SJSA1 (cell line): ENCODE measurements at places on chromosomes 2 and 18.

DNA sequence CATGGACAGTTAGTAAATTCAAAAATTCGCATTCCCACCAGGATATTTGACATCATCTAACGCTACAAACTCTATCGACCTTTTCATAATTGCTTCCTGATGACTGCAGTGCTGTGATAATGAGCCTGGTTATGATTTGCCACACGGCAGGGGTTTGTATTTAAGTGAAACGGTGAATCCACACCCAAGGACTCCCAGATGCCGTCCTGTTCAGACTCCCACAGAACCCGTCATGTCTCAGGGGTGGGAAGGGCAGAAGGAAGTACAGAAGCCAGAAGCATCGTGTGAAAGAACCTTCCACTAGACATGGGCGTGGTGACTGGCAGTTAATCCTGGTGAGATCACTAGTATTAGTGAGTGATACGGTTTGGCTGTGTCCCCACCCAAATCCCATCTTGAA lies 91.2 kb upstream of the TMEM18 start:
- peaks cover 59% of the 10 kb centered on the region for H3K4me1 ChIP-seq
- H3K4me3 ChIP-seq, result no peak overlapping the region
- DNase-seq, result no peak
- H3K36me3 ChIP-seq, result no peaks in the 10 kb centered on the region
- H3K27me3 ChIP-seq, result no peaks in the 10 kb centered on the region

- no peak overlapping the region for H3K27ac ChIP-seq
- peaks cover 4% of the 10 kb centered on the region; the same call in 1 of the 2 replicates for H3K4me1 ChIP-seq
- no peaks in the 10 kb centered on the region for H3K36me3 ChIP-seq
- peaks cover 6% of the 10 kb centered on the region; the same call in 1 of the 2 replicates for H3K27me3 ChIP-seq
- no peak for DNase-seq
Measured at GRCh38 chr18:22827216-22827615, 105.9 kb upstream of the RBBP8 start.

DNA sequence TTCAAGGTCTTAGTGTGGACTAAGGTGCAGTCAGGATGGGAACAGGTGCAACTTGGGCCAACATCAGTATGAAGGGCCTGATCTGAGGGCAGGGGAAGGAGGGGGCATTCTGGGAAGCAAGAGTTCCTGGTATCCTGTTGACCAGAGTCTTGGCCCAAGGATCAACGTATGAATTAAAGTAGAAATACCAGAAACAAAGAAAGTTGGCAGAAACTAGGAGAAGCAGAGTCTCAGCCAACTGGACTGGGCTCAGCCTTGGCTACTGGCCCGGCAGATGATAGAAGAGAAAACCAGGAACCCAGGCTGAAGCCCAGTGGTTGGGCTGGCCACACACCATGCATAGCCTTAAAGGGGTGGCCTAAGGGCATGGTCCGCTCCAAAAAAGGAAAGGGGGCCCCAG lies 2.3 kb downstream of the CETN1 start:
- no peaks in the 10 kb centered on the region; the same call in 1 of the 2 replicates for H3K36me3 ChIP-seq
- peak overlapping the region; percentile 62 for H3K27ac ChIP-seq
- no peak overlapping the region for H3K4me3 ChIP-seq
- DNase-seq, result no peak
- peaks cover 39% of the 10 kb centered on the region for H3K4me1 ChIP-seq

DNA sequence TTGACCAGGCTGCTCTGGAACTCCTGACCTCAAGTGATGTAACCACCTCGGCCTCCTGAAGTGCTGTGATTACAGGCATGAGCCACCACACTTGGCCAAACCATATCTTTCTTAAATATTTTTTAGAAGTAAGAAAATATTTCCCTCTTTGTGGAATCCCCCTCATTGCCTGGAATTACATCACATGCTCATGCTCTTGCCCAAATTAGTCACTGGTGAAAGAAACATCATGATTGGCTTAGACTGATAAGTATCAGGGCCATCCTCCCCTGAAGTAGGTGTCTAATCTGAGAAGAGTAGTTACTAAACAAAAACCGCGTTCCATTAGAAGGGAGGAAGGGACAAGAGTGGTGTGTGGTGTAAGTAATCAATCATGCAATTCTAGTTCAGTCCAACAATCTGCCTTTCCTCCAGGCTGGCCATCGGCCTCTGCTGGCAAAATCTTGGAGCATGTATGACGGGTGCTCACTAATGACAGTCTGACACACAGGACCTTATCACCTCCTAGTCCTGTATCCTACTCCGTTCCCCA lies 52.3 kb upstream of the SCG2 start:
- DNase-seq, result no peak
- no peaks in the 10 kb centered on the region for H3K4me1 ChIP-seq
- no peak overlapping the region for H3K27ac ChIP-seq
- no peaks in the 10 kb centered on the region for H3K36me3 ChIP-seq
- no peak overlapping the region for H3K4me3 ChIP-seq

- H3K27me3 ChIP-seq, result no peaks in the 10 kb centered on the region
- no peak overlapping the region for H3K27ac ChIP-seq
- no peaks in the 10 kb centered on the region for H3K4me1 ChIP-seq
- H3K4me3 ChIP-seq, result no peak overlapping the region
Measured at GRCh38 chr2:15865923-15866322, 74.4 kb upstream of the MYCN start.

DNA sequence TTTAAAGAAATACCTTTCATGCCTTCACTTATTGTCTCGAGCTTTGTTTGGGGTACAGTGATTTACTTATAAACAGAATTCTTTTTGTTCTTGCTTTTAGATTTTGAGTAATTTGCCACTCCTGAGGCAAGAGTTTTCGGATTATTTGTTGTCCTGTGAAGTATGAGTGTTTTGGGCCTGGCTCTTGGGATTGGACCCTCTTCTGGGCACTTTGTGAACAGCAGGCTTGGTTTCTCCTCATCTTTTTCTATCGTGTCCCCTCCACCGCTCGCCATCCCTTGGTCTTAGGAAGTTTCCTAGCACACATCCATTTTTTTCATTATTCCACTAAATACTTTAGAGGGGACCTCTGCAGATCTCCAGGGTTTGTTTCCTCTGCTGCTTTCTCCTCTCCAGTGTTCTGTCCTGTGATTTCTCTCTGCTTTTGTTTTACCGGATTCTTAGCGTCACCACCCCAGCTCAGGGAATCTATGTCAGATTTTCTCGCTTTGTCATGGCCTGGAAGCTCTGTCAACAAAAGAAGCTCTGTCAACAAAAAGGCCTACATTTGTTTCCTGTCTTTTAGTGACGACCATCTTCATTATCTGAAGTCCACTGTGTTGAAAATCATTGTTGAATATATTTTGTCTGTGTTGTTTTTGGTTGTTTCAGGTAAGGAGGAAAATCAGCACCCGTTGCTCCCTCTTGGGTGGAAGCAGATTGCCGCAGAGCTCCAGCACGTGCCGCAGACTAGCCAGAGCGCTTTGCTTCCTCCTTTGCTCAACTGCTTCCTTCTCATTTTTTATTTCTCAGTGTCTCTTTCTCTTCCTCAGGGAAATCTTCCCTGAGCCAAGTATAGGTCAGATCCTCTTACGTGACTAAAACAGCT lies 27.8 kb downstream of the ANKRD62 start:
- peaks cover 3% of the 10 kb centered on the region for H3K27me3 ChIP-seq
- no peak overlapping the region for H3K27ac ChIP-seq
- no peak overlapping the region for H3K4me3 ChIP-seq

DNA sequence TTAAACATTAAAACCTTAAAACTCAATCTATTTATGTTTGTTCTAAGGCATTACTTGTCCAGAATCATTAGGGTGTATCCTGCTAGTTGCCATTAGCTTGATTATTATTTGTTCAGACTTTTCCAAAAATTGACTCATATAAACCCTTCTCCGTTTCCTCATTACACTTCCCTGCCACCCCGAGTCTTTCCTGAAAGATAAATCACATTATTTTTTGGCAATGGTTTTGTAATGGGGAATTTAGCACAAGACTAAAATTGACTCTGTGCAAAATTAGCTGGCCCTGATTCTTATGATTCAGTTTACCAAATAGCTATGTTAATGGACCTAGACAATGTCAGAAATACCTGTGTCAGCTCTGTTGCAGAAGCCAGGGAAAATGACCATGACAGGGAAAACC lies 112.2 kb upstream of the NT5C1B start:
- DNase-seq, result no peak
- H3K27ac ChIP-seq, result no peak overlapping the region
- no peak overlapping the region for H3K4me3 ChIP-seq
- no peaks in the 10 kb centered on the region for H3K4me1 ChIP-seq

GRCh38 chr18:13379930-13380690 lies 161.6 kb downstream of the LDLRAD4 start:
- peaks cover 25% of the 10 kb centered on the region for H3K4me1 ChIP-seq
- H3K36me3 ChIP-seq, result no peaks in the 10 kb centered on the region
- no peak for DNase-seq
- no peaks in the 10 kb centered on the region for H3K27me3 ChIP-seq
- H3K4me3 ChIP-seq, result no peak overlapping the region
- no peak overlapping the region for H3K27ac ChIP-seq

DNA sequence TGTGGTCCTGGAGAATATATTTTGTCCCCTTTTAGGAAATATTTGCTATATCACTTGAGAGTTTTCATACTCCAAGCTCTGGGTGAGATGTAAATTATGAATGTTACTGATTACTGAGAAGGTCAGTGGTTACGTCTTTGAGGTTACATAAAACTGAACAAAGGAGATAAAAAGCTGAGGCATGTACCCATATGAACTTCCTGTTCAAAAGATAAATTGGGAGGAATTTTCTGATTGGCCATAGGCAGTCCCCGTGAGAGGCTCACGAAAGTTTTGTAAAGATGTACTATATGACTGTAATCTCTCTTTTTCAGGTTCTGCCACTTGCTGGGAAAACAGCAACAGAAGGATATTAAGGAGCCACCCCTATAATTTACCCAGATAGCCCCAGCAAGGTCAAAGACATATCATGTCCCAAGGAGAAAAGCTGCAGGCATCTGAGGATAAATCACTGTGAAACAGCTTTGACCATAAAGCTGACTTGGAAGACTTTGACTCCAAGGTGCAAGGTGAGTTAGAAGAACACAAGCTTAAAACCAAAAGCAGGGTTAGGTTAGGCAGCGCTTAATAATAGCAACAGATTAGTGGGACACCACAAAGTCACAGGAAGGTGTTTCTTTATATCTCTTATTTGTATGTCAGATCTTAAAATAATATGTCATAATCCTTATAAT lies 90.4 kb downstream of the OSBPL6 start:
- H3K4me3 ChIP-seq, result no peak overlapping the region
- no peaks in the 10 kb centered on the region for H3K36me3 ChIP-seq
- no peak overlapping the region for H3K27ac ChIP-seq
- H3K27me3 ChIP-seq, result no peaks in the 10 kb centered on the region

- no peaks in the 10 kb centered on the region for H3K36me3 ChIP-seq
- H3K27me3 ChIP-seq, result peaks cover 5% of the 10 kb centered on the region; the same call in 1 of the 2 replicates
- no peaks in the 10 kb centered on the region for H3K4me1 ChIP-seq
- no peak overlapping the region for H3K27ac ChIP-seq
Measured at GRCh38 chr2:105130546-105130945, 92.7 kb downstream of the MRPS9 start.

DNA sequence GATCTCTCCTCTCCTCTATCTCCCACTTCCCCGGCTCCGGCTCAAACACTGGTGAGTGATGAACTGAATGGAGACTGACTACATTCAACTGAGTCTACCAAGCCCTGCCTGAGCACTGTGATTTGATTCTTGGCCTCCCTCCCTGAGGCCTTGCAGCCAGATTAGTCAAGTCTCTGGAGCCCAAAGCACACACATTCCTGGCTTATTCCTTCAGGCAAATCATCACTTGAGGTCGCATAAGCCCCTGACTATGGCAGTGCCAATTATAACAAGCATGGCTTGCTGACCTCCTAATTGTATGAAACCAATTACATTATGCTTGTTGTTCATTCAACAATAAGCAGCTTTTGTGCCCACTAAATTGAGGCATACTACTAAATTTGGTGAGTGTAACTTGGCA lies 34.6 kb downstream of the EFEMP1 start:
- no peaks in the 10 kb centered on the region for H3K27me3 ChIP-seq
- no peak overlapping the region for H3K27ac ChIP-seq
- H3K4me1 ChIP-seq, result peaks cover 46% of the 10 kb centered on the region
- H3K4me3 ChIP-seq, result no peak overlapping the region
- H3K36me3 ChIP-seq, result peaks cover 16% of the 10 kb centered on the region

- no peaks in the 10 kb centered on the region for H3K27me3 ChIP-seq
- H3K4me3 ChIP-seq, result no peak overlapping the region
- H3K4me1 ChIP-seq, result peaks cover 4% of the 10 kb centered on the region; the same call in 1 of the 2 replicates
- H3K36me3 ChIP-seq, result no peaks in the 10 kb centered on the region
- H3K27ac ChIP-seq, result no peak overlapping the region
Measured at GRCh38 chr2:160505256-160505655, 11.6 kb upstream of the RBMS1 start.

DNA sequence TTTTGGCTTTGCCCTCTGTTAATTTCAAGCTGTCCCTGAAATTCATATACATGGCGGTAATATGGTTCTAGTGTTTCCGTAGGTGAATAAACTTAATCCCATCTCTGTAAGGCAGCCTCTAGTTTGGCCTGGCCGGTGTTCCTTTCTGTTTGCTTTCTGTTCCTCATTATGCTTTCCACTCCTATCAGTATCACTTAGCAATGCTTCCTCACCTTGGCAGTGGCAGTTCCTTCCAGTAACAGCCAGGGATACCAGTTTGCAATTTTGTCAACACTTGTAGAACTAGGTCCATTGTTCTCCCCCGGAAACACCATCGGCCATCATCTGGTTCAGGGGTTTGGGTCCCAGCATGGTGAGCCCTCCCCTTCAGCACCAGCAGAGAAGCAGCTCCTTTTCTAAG lies 18.2 kb upstream of the TNP1 start:
- no peak overlapping the region for H3K4me3 ChIP-seq
- H3K27me3 ChIP-seq, result no peaks in the 10 kb centered on the region
- H3K27ac ChIP-seq, result no peak overlapping the region

DNA sequence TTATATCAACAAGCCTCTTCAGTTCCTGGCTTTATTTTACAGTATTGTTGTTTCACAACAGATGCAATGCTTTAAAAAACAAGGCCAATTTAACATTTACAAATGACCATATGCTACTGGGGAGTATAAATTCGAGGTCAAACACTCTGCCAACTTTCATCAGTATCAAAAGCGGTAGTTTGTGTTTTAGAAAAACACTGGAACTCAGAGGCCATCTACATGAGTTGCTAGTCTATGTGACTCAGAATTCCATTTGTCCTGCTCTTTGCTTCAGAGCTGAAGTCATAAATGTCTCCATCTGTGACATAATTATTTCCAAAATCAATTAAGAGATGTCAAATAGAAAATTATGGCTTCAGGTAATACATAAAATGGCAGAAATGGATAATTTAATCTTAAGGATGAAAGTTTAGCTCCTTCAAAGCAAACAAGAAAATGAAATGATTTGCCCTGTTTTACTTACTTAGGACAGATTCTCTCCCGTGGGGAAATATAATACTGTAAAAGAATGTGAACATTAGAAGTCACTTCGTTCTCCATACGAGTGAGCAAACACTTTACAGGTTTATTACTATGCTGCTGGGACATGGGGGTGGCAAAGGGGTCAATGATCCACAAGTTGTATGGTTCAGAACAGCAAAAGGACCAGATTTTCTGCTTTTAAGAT lies 3.7 kb downstream of the MEX3C start:
- H3K27ac ChIP-seq, result no peak overlapping the region
- no peak overlapping the region for H3K4me3 ChIP-seq
- H3K4me1 ChIP-seq, result peaks cover 21% of the 10 kb centered on the region
- no peak for DNase-seq
- peaks cover 22% of the 10 kb centered on the region for H3K36me3 ChIP-seq

- no peaks in the 10 kb centered on the region for H3K27me3 ChIP-seq
- no peaks in the 10 kb centered on the region for H3K36me3 ChIP-seq
- no peak overlapping the region for H3K27ac ChIP-seq
- no peak for DNase-seq
- no peaks in the 10 kb centered on the region for H3K4me1 ChIP-seq
- H3K4me3 ChIP-seq, result no peak overlapping the region
Measured at GRCh38 chr2:14577843-14578242, 54.7 kb upstream of the LRATD1 start.
